ENCODE measurements at places on chromosomes 1 and 21.

DNA sequence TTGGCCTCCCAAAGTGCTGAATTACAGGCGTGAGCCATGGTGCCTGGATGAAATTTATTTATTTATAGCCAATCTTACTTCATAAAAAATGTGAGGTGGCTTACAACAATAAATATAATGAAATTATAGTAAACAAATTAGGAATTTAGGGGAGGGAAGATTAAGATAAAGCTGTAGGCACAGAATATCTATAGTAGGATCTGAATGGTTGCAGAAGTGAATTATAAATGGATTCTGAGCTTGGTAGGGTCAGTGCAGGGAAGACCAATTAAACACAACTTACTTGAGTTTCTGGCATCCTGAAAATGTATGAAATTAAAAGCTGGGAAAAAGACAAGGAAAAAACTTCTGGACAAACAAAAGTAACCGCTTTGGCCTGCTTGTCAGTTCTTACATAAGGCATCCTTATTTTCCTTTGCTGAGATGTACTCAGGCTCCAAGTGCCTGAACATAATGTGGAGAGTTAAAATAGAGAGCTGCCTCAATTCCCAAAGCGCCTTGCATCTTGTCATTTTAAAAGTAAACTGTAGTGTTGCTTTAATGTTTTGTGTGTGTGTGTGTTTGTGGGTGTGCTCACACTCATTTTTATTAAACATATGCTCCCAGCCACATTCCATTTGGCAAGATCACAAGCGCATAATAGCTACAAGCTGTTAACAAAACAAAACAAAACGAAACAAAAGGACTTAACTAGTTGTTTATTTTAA, 247.3 kb downstream of the S1PR1 start:
- DNase-seq, result no peak

DNA sequence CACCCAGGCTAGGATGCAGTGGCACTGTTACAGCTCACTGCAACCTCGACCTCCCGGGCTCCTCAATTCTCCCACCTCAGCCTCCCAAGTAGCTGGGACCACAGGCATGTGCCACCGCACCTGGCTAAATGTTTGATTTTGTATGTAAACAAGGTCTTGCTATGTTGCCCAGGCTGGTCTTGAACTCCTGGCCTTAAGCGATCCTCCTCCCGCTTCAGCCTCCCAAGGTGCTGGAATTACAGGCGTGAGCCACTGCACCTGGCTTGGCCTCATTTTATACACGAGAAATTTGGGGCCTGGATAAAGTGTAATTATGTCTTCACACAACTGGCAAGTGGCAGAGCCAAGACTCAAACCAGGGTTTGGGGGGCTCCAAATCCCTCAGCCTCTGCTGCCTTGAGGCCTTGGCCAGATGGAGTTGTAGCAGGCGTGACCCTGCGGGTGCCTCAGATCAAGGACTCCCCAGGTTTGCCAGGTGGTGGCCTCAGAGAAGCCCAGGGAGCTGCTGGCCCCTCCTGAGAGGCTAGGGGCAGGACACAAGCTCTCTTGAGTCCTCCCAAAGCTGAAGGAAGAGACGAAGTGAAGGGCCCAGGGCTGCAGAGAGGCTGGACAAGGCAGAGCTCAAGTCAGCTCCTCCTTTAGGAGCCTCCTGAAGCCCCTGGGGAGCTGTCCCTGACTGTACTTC, 61.7 kb downstream of the MDM4 start:
- no peak for DNase-seq

DNA sequence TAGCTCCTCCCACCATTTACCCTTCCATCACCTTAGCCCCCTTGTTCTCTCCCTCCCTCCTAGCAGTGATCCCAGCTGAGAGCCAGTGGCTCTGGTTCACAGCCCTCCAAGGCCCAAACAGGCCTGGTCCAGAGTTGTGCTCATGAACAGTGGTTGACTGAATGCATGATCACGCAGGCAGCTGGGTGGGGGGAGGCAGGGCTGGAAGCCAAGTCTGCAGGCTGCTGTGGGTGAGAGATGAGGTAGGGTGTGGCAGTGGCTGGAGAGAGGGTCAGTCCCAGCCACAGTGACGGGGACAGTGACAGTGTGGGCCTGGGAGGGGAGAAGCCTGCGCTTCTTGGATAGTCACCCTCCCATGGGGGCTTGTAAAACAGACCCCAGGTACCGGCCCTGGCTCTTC, 22.2 kb downstream of the EPHA8 start:
- no peak for DNase-seq

DNA sequence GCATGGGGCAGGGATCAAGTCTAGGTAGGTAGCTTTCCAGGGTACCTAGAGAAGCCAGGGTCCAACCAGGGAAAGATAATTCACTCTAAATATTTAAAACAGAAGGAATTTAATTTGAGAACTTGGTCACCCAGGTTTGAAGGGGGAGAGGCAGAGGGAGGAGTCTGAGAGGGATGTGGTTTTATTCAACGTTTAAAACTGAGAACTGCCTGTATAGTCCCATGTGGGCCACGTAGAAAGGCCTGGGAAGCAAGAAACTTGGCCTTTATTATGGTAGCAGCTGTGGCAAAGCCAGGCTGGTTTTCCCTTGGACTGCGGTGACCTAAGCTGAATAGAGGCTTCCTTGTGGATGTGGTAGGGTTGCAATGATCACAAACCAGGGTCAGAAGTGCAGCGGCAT, 42.0 kb upstream of the DUSP10 start:
- no peak for DNase-seq

DNA sequence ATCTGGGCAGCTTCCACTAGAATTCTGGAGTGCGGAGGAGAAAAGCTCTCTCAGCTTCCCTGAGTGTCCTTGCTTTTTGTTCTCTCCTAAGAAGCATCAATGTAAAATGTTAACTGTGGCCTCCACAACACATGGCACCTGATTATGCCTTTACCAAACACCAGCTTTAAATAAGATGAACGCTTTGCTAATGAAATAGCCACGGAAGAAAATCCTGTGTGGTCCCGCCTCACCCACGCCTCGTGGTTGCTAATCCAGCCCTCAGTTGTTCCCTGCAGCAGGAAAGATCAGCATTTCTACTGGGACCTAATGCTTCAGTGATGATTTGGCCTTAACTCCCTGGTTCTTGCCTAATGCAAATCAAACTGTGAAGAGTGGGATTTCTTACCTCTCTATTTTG, 1.8 kb upstream of the ERG start:
- no peak for DNase-seq

- DNase-seq, result no peak
Observed at GRCh38 chr1:9246841-9247785, 12.5 kb downstream of the H6PD start.

DNA sequence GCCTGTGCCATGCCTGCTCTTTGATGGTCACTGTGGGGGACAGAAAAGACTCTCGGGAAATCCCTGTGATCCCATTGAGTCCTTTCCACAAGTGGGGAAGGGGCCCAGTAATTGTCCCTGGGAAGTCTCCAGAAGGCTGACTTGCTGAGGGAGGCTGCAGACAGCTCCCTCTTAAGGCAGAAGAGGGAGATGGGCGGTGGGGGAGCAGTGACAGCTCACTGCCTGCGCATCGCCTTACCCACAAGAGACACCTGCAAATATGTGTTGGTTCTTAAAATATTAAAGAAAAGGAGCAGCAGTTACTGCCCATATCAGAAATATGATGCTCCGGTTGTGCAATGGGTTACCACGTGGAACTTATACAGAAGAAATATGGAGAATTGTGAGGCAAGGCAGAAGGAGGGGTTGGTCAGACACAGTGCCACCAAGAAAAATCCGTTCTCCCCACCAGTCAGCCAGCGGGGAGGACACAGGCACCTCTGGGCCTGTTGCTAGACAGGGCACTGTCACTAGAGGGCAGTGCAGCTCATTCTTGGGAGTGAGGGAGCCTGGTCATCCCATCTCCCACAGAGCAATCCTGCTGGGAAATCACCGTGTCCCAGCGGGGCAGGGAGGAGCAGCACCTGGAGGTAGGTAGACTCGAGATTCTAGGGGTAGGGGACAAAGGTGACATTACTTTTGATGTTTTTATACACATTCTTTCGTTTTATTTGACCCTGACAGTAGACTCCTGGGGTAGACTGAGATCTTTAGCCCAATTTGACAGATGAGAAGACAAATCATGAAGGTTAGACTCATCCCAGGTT, 6.9 kb upstream of the CAMK1G start:
- peak; percentile 42 for DNase-seq

DNA sequence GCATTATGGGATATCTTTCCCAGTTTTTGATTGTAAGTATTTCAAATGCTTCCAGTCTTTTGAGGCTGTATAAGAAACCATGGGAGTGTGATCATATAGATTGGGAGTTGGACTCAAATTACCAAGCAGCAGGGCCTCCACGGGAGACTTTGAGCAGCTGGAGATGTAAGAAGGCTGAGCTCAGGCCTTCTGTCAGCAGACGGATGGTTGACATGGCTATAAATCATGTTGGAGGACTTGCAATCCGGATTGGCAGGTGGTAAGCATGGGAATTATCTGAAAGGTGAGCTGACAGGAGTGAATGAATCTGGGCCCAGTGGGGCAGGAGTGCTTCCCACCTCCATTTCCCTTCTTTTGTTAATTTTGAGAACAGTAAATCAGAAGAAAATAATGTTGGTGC, 83.2 kb upstream of the PPM1J start:
- no peak for DNase-seq

GRCh38 chr1:185608177-185608576, 126.0 kb upstream of the HMCN1 start:
- DNase-seq, result no peak

DNA sequence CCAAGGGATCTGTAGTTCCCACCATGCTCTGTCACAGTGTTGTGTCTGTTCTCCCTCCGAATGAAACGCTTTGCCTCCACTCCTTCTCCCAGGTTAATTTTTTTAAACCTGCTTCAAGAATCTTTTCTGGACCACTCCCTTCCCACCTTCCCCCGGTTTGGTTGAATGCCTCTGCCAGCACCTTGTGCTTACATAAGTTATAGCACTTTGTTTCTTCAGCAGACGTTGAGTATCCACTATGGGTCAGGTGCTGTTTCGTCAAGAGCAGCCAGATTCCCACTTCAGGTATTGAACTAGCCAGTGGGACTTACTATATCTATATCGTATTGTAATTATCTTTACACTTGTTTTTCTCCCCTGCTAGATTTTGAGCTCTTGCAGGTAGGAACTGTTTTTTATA, 27.6 kb downstream of the TTF2 start:
- DNase-seq, result no peak

DNA sequence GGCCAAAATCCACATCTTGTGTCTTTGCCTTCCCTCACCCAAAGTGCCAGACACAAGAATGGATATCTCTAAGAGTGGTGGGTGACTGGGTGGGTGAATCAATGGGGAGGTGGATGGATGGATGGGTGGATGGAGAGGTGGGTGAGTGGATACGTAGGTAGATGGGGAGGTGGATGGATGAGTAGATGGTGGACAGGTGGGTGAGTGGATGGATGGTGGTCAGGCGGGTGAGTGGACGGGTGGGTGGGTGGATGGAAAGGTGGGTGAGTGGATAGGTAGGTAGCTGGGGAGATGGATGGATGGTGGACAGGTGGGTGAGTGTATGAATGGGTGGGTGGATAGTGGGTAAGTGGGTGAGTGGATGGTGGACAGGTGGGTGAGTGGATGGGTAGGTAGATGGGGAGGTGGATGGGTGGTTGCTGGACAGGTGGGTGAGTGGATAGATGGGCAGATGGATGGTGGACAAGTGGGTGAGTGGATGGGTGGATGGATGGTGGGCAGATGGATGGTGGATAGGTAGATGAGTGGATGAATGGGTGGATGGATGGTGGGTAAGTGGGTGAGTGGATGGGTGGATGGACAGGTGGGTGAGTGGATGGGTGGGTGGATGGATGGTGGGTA, 34.2 kb downstream of the SLC19A1 start:
- no peak for DNase-seq

- DNase-seq, result no peak
Observed at GRCh38 chr1:177424744-177425143, 254.0 kb downstream of the BRINP2 start.

GRCh38 chr1:160993544-160994193, 27.3 kb downstream of the F11R start:
- no peak for DNase-seq

GRCh38 chr1:64483731-64484414, 13.9 kb downstream of the CACHD1 start:
- DNase-seq, result no peak

All from activated T-helper 1 cell treated with Interleukin-2 at 50 U/mL for 16 hours (primary cell).